ENCODE measurements at places on chromosomes 11 and 22.

GRCh38 chr11:22752908-22753310, 76.7 kb downstream of the SVIP start:
- no peak for DNase-seq

DNA sequence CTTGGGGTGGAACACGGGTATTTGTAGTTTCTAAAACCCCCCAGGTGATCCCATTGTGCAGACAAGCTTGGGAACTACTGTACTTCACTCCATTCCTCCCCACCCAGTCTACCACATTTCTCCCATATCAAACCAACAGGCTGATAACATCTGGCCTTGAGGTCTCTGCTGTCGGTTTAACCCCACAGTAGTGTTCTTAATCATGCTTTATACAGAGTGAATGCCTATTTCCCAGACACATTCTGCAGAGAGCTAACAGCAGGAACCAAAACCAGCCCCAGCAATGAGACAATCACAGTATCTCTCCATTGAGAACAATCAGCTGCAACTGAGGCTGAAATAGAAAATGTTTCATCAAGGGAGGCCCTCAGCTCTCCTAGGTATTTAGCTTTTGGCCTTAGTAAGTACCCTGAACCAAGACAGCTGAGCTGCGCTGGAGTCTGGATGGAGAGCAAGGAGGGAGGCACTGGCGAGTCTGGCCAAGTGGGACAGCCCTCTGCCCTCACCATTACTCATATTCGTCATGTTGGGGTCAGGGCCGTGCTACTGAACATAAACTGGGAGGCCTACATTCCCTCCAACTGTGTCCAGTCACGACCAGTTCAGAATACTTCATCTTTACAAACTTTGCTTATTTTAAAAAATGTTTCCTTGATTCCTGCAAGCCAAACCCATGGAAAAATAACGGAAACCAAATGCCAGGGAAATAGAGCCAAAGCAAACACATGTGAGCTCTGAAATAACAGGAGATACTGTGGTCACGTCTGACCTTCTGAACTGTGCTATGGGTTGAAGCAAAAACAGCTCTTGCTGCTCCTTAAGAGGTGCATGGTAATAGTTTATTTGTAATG, 81.0 kb downstream of the CCDC34 start:
- peak; percentile 98 for DNase-seq

- no peak for DNase-seq
Observed at GRCh38 chr22:42300259-42301076, 30.0 kb upstream of the TCF20 start.

- no peak for DNase-seq
Observed at GRCh38 chr11:93903989-93904388, 53.6 kb upstream of the VSTM5 start.

DNA sequence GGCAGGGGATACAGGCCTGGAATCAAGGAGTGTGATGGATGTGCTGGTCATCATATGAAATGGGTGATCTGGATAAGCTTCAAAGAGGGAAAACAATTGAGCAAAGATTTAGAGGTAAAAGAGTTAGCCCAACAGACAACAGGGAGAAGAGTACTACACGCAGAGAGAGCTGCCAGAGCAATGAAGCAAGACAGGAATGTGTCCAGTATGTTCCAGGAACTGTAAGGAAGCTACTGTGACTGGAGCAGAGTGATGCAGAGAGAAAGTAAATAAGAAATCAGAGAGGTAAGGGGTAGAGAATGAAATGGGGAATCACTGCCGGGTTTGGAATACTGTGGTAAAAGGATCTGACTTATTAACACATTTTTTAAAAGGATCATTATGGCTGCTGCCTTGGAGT, 255.1 kb downstream of the DCDC1 start:
- DNase-seq = no peak

DNA sequence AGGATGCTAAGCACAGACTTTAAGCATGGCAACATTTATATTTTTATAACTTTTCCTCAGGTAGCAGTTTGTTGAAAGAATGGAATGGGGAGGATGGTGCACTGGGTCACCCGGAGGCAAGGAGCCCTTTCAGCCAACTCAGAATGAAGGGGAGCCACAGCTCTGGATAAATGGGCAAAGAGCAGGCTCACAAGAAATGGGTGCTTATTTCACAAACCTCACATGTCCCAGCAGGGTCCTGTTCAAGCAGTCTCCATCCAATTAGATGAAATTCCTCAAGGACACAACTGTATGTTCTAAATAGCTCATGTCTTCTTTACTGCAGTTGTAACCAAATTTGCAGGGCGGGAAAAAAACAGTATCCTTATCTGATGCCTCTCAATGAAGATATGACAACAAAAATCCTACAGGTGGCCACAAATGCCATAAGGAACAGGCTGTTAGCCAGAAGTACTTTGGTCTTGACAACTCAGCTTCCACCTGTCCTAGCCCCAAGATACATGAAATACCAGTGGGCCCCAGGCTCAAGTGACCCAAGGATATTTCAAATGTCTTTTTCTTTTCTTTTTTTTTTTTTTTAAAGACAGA, 48.2 kb downstream of the MAPK1 start:
- DNase-seq = no peak

GRCh38 chr11:61711498-61711897, 31.3 kb downstream of the DAGLA start:
- no peak for DNase-seq

GRCh38 chr11:40642284-40642683, 817.2 kb downstream of the LRRC4C start:
- DNase-seq = no peak

GRCh38 chr11:92410526-92410925, 185.9 kb downstream of the FAT3 start:
- DNase-seq = no peak

DNA sequence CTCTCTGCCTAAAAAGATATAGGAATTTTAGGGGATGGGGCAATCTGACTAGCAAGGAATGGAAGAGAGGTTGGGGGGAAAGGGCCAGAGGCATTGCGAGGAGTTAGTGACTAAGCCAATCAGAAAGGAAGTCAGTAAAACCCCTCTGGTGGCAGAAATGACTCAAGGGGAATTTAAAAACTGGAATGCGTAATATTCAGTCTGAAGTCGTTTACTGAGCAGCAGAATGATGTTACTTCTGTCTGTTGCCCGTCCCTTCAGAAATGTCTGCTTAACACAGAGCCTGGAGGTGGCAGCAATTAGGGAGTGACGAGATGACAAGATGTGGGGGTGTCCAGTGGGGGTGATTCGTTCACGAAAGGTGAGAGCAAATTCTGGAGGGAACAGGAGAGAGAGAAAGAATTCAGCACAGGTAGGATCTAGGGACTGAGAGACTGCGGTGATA, 107.7 kb upstream of the CLMP start:
- DNase-seq = peak; percentile 88

GRCh38 chr11:1358286-1358685, 31.4 kb upstream of the BRSK2 start:
- no peak for DNase-seq

GRCh38 chr22:32018056-32018455, 25.0 kb upstream of the SLC5A1 start:
- DNase-seq = no peak

- DNase-seq = no peak
Observed at GRCh38 chr11:70001246-70001645, 76.9 kb upstream of the ANO1 start.

- no peak for DNase-seq
Observed at GRCh38 chr11:2315395-2316168, 13.8 kb downstream of the TSPAN32 start.

- DNase-seq = peak; percentile 72
Observed at GRCh38 chr11:48154151-48154550, 62.5 kb upstream of the OR4B1 start.

DNA sequence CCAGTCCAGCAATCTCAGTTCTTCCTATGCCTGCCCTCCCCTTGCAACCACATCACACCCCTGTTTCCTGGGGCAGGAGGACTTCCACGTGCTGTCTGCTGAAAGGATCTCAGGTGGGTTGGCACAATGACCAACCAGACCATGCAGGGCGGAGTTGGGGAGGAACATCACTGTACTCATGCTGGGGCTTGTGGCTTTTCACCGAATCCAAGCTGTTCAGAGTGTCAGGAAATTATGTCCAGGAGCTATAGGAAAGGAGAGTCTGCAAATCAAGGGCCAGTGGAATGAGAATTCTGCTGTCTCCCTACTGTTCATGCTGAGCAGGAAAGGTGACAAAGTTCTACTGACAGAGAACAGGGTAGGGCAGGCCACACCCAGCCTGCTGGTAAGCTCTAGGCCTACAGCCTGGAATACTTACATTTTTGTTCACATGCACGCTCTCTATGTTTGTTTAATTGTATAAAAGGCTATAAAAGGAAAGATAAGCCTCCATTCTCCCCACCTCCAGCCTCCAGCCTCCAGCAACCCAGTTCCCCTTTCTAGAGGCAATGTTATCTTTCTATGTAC, 1.7 kb upstream of the PLAAT2 start:
- peak; percentile 7 for DNase-seq

- DNase-seq = no peak
Observed at GRCh38 chr11:134531327-134532130, 119.5 kb upstream of the B3GAT1 start.

GRCh38 chr11:2182075-2182474, 10.5 kb upstream of the TH start:
- DNase-seq = no peak

- no peak for DNase-seq
Observed at GRCh38 chr11:959608-960007, 33.9 kb downstream of the AP2A2 start.

DNA sequence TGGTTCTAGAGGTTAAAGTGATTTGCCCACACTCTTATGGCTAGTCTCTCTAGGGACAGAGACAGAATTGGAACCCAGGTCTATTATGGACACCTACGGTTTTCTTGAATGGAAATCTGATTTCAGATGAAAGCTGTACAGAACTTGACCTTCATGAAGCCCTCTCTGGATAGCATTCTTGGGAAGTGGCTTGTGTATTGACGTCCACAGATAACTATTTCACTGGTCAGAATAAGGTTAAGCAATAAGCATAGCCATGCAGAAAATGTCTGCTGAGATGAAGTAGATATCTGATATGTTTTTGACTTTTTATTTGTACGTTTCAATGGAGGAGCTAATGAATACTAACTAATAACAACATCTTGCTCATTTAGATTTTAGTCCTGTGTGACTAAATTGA, 1.1 kb downstream of the TLCD5 start:
- peak; percentile 81 for DNase-seq

DNA sequence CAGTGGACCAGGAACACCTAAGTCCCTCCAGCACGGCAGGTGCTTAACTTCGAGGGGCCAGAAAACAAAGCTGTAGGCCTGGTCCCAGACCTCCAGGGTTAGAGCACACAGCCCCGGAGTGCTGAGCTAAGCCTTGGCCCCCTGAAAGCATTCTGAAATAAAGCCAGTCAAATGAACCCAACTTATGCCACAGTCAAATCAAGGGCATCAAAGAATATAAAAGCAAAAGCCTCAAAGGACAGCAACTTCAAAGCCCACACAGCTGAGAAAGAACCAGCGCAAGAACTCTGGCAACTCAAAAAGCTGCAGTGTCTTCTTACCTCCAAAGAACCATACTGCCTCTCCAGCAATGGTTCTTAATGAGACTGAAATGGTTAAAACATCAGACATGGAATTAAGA, 39.1 kb downstream of the TMEM123 start:
- no peak for DNase-seq

DNA sequence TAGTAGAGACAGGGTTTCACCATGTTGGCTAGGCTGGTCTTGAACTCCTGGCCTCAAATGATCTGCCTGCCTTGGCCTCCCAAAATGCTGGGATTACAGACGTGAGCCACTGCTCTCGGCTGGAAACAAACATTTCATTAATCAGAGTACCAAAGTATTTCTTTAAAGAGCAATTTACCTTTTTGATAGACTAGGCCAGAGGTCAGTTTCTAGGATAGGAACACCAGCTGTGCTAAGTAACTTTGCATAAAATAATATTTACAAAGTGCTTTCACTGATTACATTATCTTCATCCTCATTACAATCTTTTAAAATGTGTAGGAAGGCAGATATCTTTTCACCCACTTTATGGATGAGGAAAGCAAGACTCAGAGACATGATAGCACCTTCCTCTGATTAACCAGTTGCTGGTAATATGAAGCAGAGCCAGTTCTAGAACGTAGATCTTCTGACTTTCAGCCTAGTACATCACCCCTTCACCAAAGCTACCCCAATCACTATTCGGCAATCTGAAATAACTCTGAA, 355.2 kb downstream of the SOX6 start:
- no peak for DNase-seq

DNA sequence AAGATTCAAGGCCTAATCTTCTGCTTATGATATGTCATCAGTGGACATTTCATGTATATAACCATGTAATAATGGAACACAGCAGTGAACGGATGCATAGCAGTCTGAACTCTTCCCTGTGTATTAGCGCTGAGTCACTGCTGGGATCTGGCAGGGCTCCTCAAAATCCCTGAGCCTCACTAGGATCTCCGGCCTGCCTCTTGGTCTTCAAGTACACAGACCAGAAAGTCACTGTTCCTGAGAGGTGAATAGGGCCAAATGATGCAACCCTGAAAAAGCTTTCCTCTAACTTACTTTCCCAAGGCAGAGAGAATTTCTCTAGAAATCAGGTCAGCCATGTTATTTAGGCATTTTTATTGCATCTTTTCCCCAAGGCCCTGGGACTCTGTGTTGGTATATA, 35.0 kb downstream of the POU2AF1 start:
- DNase-seq = peak; percentile 75

DNA sequence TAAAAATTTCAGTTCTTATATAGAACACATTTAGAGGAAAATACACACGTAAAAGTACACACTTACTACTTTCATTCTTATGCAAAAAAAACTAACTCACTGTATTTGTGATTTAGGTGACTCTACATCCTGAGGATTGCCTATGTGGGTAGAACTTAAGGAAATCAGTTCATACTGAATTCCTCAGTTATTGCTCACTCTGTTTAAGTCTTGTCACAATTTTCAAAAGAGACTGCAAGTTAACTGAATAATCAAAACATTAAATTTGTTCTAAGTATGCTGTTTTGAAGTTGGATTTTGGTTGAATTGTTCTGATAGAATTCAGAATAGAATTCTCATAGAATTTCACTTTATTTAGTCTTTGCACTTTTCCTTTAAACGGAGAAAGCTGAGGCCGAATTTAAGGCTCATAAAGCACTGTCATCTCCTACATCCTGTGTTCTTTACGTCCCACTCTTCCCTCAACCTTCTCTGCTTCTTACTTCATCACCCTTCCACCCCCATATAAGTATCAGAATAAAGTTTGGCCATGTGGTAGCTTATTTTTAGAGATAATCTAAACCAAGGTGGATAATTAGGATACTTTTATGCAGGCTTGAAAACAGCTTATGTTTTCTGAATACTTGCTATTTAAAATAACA, 59.8 kb downstream of the APOL5 start:
- peak; percentile 83 for DNase-seq

DNA sequence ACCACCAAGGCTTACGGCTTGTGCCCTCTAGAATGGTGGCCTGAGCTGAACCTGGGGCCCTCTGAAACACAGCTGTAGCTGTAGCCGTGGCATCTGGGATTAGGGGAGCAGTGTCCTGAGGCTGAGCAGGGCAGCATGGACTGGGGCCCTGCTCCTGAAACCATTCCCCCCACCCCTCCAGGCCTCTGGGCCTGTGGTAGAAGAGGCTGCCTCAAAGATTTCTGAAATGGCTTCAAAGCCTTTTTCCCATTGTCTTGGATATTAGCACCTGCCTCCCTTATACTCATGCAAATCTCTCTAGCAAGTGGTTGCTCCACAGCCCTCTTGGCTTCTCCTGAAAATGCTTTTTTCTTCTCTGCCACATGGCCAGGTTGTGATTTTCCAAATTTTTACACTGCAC, 106.9 kb downstream of the CTNND1 start:
- DNase-seq = no peak

GRCh38 chr22:28674121-28674563, 5.5 kb downstream of the TTC28 start:
- peak; percentile 74 for DNase-seq

All from EH (cell line).